ENCODE measurements at places on chromosomes 5 and 9. TPM values are rescaled to one million over a fixed set of nuclear protein-coding genes. Genes with fewer than 3 reads are reported as not detected.

GRCh38 chr5:171989946-171990712 lies 16.3 kb downstream of the FBXW11 start:
- no peak for DNase-seq

DNA sequence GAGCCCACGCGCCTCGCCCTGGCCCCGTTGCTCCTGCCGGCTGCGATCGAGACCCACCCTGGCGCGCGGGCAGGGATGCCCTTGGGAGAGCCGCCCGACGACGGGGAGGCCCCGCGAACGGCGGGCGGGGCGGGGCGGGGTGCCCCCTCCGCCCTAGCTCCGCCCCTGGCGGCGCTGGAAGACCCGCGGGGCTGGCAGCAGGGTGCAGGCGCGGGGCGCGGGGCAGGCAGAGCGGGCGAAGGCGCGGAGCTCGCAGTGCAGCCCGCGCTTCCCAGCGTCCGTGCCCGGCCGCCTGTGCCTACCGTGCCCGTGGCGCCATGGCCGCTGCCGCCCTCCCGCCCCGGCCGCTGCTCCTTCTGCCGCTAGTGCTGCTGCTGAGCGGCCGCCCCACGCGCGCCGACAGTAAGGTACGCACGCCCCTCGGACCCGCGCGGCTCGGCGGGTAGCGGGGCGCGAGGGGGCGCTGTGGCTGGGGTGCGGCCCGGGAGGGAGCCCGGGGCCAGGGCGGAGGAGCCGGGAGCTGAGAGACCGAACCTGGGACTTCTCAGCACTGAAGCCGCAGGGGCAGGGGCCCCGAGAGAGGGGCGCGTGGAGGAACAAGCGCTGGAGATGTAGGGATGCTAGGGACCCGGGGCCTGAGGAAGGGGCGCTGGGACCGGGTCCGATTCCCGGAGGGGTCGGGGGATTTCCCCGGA lies at the start of gene OLFML2A:
TSS of gene OLFML2A (plus strand) at position 180 of the 695 bp plus-strand sequence. CDS start at position 318, 138 bp downstream.
- peak; percentile 66 for DNase-seq

GRCh38 chr5:139694556-139695177 lies 46.5 kb downstream of the CXXC5 start:
- no peak for DNase-seq

DNA sequence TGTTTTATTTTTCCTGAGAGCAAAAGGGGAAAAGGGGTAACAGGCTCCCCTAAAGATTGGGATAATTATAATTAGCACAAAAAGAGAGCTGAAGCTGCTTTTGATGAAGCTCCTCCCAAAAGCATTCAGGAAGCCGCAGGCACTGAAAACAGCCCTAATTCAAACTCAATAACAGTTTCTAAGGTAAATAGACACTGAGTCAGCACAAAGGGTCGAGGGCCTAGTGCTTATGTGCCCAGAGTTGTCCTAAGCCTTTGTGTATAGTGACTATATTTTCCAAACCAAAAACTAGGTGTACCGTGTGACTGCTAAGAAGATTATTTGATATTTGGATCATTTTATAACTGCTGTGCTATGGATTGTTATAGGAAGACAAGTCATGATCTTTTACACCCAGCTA lies 67.7 kb downstream of the HMHB1 start:
- no peak for DNase-seq

- no peak for DNase-seq
Observed at GRCh38 chr5:1634337-1634661, 110.5 kb upstream of the LPCAT1 start.

- no peak for DNase-seq
Observed at GRCh38 chr9:25864509-25864908, 186.3 kb upstream of the TUSC1 start.

GRCh38 chr9:135320943-135321342 lies 158.6 kb upstream of the PPP1R26 start:
- DNase-seq = no peak

DNA sequence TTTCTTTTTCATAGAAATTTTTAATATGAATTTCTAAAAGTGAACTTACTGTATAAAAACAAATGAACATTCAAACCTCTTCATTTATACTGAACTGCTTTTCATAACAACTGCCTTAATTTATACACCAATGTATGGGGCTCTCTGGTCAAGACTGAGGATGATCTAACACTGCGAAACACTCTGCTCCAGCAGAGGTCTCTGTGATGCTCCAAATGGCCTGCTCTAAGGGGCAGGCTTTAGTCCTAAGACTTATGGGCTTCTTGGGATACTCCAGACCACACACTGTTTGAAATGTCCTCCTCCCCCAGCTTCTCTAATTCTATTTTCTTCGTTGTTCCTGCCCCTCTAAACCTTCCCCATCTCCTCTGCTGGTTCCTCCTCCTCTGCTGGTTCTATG lies 58.5 kb downstream of the LIFR start:
- DNase-seq = no peak

DNA sequence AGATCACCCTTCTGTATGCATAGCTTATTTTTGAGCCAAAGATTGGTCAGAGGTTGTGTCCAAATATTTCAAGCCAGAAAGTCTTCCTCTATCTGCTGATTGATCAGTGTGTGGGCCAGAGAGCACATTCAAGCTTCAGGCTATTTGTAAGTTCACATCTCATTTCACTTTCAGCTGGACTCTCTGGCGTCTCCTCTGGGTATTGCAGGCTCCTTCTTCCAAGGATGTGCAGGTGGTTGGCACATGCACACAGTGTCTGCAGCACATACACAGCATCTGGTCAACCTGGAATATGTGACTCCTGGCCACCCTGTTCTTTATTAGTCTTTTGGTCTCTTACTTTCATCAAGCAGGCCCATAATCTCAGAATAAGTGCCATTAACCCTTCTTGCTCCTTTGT lies 516.1 kb downstream of the ANXA1 start:
- DNase-seq = no peak

DNA sequence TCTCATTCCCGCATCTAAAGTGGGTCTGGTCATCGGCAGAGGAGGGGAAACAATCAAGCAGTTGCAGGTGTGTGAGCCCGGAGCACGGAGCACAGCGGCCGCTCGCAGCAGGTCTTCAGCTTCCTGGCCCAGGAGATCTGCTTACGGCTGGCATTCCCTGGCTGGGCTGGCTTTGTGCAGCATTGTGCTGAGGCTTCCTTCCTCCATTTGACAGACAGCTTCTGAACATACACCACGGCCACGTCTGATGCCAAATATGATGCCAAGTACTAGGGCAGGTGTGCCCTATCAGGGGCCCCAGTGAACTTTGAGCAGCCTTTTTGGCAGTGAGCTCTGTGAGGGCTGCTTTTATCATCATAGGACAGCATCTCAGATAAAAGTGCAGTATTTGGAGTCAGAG lies 37.1 kb downstream of the FUBP3 start:
- DNase-seq = no peak

- peak; percentile 17 for DNase-seq
Observed at GRCh38 chr5:1515311-1515920, 8.3 kb downstream of the LPCAT1 start.

DNA sequence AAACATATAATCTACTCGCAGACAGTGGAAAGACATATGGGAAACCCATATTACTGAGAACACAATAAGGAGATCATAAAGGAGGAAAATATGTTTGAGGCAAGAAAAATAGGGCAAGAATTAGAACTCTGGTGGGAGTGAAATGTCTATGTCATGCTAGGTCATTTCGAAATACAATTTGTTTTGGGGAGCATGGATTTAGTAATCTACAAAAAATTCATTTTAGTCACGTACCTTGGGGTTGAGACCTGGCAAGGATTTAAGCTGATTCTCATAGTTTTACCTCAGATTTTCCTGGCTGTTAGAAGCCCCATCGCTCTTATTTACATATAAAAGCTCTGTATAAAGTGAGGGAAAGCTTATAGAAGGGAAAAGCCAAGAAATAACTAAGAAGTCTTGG lies 11.5 kb upstream of the CSNK1G3 start:
- no peak for DNase-seq

GRCh38 chr5:24693609-24694008 lies 48.8 kb upstream of the CDH10 start:
- no peak for DNase-seq

DNA sequence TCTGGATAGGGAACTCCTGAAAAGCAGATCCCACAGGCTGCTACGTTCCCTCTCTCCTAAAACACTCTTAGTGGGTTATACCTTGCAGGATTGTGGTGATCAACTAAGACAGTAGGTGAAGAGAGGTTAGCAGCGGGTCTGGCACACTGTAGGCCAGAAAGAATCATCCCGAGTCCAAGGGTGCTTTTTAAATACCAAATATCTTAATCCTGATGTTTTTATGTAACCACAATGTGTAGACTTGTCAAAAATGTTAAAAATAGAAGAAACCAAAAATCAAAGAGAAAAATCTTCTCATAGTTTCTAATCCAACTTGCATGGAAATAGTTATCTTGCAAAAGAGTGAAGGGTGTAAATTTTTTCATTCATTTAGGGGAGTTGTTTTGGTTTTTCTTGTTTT lies 52.3 kb upstream of the IFNK start:
- no peak for DNase-seq

- no peak for DNase-seq
Observed at GRCh38 chr5:81506378-81506777, 112.4 kb upstream of the ACOT12 start.

GRCh38 chr5:112757468-112758208 lies 20.0 kb downstream of the APC start:
- DNase-seq = no peak

GRCh38 chr9:35225677-35226076 lies 63.9 kb downstream of the UNC13B start:
- no peak for DNase-seq

DNA sequence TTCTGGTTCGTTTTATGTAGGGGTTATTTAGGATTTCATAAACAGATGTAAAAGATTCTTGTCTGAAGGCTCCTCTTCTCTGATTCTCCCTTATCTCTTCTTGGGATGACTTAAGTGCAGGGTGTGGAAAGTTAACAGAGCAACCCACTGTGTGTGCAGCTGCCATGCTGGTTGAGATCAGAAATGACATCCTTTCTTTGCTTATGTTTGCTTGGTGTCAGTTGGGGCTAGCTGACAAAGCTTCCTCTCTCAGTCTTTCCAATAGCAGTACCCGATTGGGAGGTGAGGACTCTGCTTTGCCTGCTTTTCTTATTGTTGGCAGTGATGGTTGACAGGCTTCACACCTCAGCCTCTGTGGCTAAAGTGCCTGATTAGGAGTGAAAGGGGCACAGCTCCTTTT lies 26.5 kb downstream of the OGN start:
- DNase-seq = no peak

GRCh38 chr5:59354274-59354673 lies 539.3 kb downstream of the PDE4D start:
- DNase-seq = no peak

DNA sequence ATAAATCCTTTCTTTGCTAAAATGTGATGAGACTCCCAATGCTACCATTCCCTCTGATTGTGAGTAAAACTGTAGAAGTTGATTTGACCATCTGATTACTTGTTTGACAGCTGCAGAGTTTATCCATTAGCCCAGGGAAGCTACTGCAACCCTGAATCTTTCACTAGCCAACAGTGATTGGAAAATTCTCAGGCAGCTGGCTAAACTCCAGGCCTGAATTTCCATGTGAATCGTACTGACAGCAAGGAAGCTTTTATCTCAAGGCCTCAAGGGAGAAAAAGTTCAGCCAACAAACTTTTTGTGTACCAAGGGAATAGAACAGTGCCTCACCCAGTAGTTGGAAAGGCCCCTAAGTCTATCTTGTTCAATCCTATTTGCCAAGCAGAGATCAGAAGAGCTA lies 246.7 kb upstream of the TRPM3 start:
- DNase-seq = no peak

DNA sequence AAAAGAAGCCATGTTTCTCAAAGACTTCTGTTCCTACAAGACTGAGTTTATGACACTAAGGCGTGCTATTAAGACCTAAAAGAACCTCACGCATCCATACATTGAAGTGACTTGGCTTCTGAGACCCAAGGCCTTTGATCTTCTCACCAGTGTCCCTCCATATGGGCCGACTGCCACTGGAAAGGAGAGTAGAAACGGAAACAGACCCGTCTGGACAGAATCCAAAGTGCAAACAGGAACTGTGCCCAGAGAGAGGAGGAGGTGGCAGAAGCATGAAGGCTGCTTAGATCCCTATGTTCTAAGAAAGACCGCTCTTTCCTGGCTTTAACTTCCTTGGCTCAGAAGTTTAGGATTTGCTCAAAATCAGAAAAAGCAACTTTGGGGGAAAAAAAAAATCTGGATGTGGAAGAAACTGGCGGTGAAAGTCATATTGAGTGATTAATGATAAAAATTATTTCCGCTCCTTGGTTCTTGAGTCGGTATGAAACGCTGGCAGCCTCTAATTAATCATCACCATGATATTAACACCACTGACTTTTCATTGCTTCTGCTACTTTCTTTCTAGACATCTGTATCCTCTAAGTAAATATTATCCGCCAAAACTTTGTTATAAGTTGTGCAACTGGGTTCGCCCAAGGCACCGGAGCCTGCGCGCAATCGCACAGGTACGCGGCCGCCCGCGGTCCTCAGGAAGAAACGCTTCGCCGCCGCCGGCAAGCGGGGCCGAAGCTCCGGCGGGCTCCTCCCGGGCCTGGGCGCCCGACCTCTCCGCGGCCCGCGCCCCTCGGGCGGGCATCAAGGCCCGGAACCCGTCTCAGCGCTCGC lies 726 bp downstream of the DAP start:
- DNase-seq = peak; percentile 51

- no peak for DNase-seq
Observed at GRCh38 chr5:168482361-168482760, 3.9 kb upstream of the RARS1 start.

- DNase-seq = no peak
Observed at GRCh38 chr5:61342071-61342501, 10.0 kb downstream of the ZSWIM6 start.

- no peak for DNase-seq
Observed at GRCh38 chr5:66929995-66930394, 266.6 kb downstream of the CD180 start.

GRCh38 chr5:85538362-85538761 lies 1079.4 kb upstream of the COX7C start:
- DNase-seq = no peak

- DNase-seq = no peak
Observed at GRCh38 chr9:122337556-122337929, 33.3 kb upstream of the PTGS1 start.

GRCh38 chr5:171615705-171616640 lies 169.6 kb upstream of the SMIM23 start:
- no peak for DNase-seq

GRCh38 chr9:124779368-124780059 lies 2.6 kb downstream of the OLFML2A start:
- DNase-seq = peak; percentile 56

The DMRT3 gene
- total RNA-seq = not detected

The ANKRD20A1 gene
- total RNA-seq = 0.27 TPM

The TMEM171 gene
- total RNA-seq = 1.8 TPM

The ZNF354C gene
- 7.9 TPM for total RNA-seq

The AJM1 gene
- 1.6 TPM for total RNA-seq

The BTNL3 gene
- total RNA-seq = not detected

The ZDHHC11B gene
- total RNA-seq = 3.1 TPM

The TICAM2 gene
- 1.0 TPM for total RNA-seq

The SPOCK1 gene
- 13.2 TPM for total RNA-seq

The CDKN2B-AS1 gene
- 0.21 TPM for total RNA-seq

The HRCT1 gene
- not detected for total RNA-seq

The IFNK gene
- total RNA-seq = not detected

The OR1J2 gene
- total RNA-seq = not detected

The PAEP gene
- total RNA-seq = not detected

The SSNA1 gene
- 102 TPM for total RNA-seq

The FOXD4L4 gene
- total RNA-seq = 0.14 TPM

The MUSK gene
- not detected for total RNA-seq

The LHX6 gene
- total RNA-seq = 1.5 TPM

The PPP2CA gene
- total RNA-seq = 178 TPM
